ENCODE measurements at places on chromosomes 6 and 20.

DNA sequence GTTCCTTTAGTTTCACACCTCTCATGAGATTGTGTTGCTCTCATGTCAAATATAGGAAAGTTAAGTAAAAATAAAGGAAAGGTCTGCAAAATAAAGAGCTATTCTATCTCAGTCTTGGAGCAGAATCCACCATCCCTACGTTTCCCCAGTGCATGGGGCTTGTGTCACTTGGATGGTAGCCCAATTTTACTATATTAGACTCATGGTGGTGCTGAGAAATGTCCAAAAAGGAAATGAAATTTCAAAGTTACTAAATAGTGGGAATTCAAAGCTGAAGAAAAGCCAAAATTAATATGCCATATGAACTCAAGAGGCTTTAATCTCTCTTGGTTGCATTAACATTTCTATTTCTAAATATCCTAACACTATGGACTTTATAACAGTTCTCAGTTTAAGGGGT lies 1283.3 kb upstream of the GJE1 start:
- no peak for DNase-seq

GRCh38 chr20:51481341-51481914 lies 61.1 kb downstream of the NFATC2 start:
- DNase-seq, result no peak

DNA sequence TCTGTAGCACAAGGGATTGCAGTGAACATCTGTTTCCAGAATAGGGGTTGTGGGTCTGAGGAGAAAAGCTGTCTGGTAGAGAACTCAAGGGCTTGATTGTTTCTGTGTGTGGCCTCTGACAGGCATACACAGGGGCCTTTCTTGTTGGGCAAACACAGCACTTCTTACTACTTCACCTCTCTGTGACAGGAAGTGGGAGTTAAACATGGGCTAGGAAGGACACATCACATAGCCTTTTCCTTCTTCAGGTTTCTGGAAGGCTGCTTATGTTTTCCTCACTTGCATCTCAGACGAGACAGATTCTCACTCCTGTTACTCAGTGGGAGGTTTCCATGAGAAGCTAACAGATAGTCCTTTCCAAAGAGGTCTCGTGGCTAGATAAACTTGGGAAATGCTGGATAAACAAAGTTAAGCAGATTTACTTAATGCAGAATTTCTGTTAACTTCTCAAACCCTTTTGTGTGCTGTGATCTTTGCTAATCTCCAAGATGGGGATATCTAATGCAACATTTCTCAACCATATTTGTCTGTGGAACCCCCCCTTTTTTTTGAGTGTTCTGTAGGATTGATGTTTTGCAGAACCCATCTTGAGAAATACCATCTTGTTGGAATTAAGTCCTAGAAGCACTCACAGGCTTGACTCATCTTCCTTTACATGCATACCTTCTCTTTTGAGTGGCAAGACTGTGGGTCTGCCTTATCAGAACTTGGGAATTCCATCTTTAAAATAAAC lies 41.9 kb upstream of the RNF8 start:
- no peak for DNase-seq

GRCh38 chr6:5249451-5250122 lies 11.2 kb downstream of the LYRM4 start:
- no peak for DNase-seq

GRCh38 chr6:5636210-5637030 lies 370.3 kb downstream of the NRN1 start:
- DNase-seq, result no peak

DNA sequence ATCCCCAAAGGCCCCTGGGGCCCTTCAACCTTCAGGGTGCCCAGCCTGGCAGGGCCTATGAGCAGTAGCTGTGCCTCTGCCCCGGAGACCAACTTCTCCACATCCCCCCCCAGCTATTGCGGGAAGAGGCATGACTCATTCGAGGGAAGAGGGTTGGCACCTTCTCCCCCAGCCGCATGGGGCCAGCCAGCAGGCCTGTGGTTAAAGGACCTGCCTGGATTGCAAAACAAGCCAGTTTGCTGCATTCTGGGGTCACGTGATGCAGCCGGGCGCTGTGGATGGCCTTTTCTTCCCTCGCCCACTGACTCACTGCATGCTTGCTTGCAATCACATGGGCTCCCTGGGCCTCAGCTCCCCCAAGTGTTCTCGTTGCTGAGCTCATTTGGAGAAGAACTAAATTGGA lies 182.5 kb downstream of the MAFB start:
- peak; percentile 29 for DNase-seq

- DNase-seq, result no peak
These were observed 4.6 kb downstream of the HLA-DPB1 start for GRCh38 chr6:33080127-33081089.

- DNase-seq, result no peak
These were observed 117.5 kb upstream of the QKI start for GRCh38 chr6:163296835-163297519.

- no peak for DNase-seq
These were observed 55.7 kb downstream of the GPR63 start for GRCh38 chr6:96781557-96781956.

DNA sequence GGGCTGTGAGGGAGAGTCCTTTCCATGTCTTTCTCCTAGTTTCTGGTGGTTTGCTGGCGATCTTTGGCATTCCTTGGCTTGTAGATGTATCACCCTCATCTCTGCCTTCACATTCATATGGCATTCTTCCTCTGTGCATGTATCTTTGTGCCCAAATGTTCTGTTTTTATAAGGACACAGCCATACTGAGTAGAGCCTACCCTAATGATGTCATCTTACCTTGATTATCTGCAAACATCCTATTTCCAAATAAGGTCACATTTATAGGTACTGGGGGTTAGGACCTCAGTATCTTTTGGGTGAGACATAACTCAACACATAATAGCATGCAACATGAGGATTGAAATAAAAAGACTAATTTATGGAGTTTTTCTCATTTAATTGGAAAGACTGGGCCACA lies 5.5 kb downstream of the SH3BGRL2 start:
- no peak for DNase-seq

GRCh38 chr6:170269151-170269845 lies 21.6 kb downstream of the DLL1 start:
- no peak for DNase-seq

GRCh38 chr20:3134151-3134550 lies 25.5 kb downstream of the FASTKD5 start:
- DNase-seq, result no peak

DNA sequence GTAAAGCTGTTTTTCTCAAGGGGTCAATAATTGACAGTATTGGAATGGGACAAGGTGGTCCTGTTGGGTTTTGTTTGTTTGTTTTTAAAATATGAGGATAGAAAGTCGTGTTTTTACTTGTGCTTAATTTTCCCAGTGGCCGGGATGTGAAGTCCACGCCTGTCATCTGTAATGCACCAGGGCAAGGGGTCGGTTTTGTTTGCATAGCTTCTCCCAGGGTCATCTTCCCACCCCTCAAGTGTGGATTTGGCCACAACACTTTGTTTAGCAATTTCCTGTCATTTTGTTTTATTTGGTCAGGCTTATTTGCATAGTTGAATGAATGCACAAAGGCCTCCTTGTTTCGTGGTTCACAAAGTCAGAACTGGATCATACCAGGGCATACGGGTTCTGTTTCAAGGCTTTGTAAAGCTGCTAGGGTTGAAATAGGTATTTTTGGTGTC lies 29.8 kb downstream of the SYNJ2 start:
- no peak for DNase-seq

DNA sequence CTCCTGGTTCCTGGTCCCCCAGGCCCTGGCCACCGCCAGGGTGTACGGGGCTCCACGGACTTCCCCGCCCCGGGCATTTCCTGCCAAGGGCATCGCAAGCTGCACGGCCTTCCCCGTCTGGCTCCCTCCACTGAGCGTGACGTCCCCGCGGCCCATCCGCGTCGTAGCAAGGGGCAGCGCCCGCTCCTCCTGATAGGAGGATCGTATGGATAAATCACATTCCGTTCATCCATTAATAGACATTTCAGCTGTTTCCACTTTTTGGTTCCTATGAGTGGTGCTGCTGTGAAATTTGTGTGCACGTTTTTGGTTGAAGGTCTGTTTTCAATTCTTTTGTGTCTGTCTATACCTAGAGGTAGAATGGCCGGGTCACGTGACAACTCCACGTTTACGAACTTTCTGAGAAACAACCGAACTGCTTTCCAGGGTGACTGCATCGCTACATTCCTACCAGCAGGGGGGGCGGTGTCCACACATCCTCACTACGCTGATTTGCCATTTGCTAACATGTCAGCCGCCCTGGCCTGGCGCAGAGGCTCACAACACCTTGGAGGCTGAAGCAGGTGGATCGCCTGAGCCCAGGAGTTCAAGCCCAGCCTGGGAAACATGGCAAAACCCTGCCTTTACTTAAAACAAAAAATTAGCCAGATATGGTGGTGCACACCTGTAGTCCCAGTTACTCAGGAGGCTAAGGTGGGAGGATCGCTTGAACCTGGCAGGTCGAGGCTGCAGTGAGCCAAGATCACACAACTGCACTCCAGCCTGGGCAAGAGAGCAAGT lies 37.7 kb downstream of the KCNQ2 start:
- DNase-seq, result peak; percentile 45

DNA sequence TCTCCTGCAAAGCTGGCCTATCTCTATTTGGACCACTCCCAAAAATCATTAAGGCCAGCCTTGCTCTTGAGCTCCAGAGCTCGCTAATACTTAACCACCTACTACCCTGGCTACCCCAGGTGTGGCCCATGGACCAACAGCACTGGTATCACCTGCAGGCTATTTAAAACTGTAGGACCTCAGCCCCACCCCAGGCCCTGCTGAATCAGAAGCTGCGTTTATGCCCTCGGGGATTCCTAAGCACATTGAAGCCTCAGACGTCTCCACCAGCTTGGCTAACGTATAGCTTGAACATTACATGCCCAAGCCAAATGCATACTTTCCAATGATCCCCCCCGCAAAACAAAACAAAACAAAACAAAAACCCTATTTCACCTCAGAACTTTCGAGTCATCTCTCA lies 19.7 kb upstream of the SPAG4 start:
- no peak for DNase-seq

DNA sequence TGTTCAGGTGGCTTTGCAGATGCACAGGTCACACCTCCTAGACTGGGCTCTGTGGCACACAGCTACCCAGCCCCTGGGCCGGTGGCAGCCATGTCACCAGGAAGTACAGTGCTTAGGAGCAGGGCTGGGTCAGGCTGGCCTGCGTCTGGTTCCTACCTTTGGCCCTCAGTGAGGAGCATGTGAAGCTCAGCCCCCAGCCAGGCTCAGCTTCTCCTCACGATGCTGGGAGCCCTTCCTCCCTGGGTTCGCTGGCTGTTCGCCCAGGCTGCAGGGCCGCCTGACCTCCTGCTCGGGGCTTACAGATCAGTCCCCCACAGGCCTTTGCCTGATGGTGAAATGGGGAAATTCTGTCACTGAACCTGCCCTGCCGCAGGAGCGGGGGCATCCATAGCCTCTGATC lies 23.1 kb downstream of the SPATA2 start:
- no peak for DNase-seq

- DNase-seq, result no peak
These were observed 1.4 kb upstream of the SLC29A1 start for GRCh38 chr6:44221961-44222335.

DNA sequence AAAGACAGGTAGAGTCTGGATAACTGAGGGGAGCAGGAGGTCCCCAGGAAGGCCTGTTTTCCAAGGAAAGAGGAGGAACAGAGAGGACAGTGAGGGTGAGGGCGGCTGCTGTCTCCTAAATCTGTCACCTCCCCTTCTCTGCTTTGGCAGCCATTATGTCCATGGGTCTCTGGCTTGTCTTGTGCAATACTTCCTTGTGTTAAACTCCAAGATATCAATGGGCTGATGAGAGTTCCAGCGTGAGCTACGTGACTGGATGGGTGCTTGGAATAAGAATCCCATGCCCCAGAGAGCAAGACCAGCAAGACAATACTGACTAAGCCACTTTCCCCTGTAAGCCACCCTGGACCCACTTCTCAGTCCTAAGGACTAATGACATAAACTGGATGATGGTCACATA lies 26.3 kb upstream of the DNAAF9 start:
- no peak for DNase-seq

- DNase-seq, result no peak
These were observed 29.9 kb downstream of the ID4 start for GRCh38 chr6:19866985-19867627.

DNA sequence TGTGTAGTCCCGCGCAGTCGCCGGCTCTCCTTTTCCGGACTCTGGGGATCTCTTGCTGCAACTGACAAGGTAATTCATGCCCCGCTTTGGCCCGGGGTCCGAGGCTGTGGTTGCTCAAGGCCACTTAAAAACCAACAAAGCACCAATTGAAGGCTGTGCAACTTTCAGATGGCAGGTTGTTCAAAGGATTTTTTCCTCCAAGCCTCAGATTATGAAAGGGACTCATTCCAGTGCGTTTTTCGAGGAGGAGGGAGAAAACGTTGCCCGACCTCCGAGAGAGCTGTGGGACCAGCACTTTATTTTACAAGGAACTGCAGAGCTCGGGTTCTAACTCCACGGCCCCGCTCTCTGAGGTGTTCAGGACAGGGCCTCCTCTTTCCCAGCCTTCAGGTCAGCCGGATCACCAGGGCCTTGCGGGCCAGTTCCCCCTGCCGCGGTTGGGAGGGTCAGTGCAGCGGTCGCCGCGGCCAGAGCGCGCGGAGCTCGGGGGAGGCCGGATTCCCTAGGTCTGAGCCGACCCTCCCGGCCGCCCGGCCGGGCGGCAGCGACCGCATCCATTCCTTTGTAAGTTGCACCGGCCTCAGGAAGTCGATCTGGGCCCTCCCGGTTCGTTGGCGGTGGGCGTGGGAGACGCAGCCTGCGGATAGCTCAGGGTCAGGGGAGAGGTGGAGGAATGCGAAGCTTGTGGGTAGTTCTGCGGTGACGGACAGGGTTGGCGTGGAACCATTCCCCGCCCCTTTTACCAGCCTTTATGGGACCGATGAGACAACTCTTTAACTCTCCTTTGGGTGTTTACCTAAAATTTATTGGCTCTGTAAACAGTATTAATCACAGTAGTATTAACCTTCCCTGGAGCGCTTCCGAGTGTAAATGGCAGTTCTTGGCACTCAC lies 1.6 kb downstream of the UTRN start:
- peak; percentile 80 for DNase-seq

- DNase-seq, result no peak
These were observed 24.6 kb upstream of the CTNNBL1 start for GRCh38 chr20:37669062-37669772.

DNA sequence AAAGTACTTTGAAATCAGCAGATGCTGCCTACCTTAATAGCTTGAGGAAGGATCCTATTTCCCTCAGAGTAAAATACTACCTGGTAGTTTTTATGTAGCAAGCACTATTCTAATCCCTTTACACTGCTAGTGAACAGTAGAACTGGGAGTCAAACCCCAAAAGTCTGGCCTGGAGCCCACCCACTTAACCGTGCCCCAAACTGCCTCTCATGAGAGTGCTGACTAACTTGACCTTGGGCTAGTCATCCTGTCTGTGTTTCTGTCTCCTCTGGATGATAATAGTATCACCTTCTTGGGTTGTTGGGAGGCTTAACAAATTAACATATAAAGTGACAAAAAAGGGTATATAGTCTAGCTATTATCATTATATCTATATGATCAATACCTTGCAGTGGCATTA lies 140.5 kb downstream of the RCAN2 start:
- DNase-seq, result no peak

GRCh38 chr6:21222656-21223055 lies 370.9 kb upstream of the SOX4 start:
- no peak for DNase-seq
